Caki2 (cell line): ENCODE measurements at places on chromosomes 7 and 10.

DNA sequence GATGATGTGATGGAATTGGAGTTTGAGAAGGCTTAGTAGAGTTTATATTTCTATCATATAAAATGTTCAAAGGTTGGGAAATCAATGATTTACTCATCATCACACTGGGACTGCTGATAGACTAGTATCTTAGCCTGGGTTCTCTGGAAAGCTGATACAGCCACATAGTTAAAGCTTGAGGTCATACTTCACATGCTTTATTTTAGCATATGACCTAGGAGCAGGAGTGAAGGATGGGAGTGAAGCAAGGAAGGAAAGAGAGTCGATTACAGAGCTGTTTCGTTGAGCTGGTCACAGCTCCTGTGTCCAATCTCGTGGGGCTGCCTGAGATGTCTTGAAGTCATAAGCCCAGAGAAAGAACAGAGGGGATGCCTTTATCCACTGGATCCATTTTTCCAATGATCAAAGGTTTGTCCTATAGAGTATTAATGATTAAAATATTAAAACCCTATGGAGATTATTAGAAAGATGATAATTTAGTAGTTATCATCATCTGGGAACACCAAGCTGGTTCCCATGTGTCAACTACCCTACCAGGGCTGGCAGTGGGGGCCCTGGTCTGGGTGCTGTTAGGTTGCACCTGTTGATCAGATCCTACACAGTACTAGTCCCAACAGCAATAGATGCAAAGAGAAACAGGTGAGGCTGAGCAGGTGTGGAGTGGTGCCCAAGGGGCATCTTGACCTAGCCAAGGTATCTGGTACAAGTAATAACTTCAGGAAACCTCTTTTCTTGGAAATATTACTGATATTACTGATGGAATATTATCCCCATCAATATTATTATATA, 77.8 kb downstream of the BAMBI start:
- peak; percentile 57 for DNase-seq

- DNase-seq, result no peak
These were observed 24.0 kb downstream of the HOXA1 start for GRCh38 chr7:27071622-27072390.

GRCh38 chr7:137642472-137642871, 204.3 kb downstream of the DGKI start:
- DNase-seq, result peak; percentile 43

GRCh38 chr10:33353334-33353733, 18.9 kb upstream of the NRP1 start:
- no peak for DNase-seq

GRCh38 chr10:26502986-26503385, 64.8 kb downstream of the APBB1IP start:
- no peak for DNase-seq

DNA sequence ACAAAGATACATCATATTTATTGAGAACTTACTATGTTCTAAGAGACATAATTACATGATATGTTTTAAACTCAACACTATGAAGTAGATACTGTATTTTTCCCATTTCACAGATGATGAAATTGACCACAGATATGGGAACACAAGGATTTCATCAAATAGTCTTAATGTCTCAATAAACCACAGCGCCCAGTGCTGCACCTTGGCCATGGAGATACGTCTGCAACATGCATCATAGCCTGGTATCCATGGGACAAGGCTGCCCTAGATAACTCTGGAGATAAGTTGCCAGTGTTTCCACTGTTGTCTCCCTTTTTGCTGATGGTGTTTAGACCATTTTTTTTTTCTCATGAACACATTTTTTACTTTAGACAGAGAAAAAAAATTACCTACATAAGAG, 97.5 kb downstream of the GNAT3 start:
- DNase-seq, result no peak

GRCh38 chr7:135792866-135793265, 44.3 kb upstream of the FAM180A start:
- no peak for DNase-seq

DNA sequence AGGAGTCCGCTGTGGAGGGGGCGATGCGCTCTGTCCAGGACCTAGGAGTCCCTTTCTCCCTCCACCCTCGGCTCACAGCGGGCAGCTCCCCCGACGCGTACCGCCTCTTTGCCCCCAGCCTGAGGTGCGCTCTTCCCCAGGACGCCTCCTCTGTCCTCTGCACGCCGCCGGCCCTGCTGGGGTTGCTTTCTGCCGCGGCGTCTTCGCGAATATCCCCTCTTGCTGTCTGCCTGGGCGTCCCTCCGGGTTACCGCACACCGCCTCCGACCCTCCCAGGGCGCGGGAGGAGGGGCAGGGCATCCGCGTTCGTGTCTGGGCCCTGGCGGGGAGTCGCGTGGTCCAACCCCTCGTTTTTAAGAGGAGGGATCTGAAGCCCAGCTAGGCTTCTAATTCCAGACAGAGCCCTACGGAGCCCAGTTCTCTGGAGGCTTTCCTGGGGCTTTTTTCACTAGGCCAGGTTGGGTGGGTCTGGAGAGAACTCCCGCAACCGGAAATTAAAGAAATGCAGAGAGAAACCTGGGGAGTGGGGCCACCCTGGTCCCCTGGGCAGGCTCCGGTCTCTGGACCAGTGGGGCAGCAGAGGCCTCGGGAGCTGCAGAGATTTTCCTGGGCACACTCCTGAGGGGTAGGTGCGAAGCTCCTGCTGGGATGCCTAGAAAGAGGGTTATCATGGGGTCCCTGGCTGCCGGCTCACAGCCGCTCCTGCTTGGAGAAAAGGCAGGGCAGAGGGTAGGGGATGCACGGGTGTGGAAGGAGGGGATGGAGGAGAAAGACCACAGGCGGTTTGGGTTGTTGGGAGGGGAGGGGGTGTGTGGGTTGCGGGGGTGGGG, 166.9 kb downstream of the UBE2H start:
- no peak for DNase-seq

DNA sequence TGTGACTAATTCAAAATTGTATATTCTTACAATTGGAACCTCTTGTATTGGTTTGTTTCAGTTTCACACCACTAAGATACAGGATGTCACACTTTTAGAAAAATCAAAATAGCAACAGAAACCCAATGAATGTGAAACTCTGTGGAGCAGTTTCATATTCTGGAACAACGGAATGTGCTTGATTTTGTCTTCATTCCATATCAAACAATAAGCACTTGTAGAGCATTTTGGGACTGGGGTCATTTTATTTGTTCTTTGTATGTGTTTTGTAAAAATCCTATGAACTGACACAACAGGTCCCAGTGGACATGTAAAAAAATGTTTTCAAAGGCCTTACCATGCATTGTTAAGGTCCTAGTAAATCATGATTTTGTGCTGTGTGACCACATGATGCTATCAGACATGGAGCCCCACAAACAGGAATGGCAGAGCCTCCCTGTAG, 123.1 kb downstream of the DKK1 start:
- no peak for DNase-seq

DNA sequence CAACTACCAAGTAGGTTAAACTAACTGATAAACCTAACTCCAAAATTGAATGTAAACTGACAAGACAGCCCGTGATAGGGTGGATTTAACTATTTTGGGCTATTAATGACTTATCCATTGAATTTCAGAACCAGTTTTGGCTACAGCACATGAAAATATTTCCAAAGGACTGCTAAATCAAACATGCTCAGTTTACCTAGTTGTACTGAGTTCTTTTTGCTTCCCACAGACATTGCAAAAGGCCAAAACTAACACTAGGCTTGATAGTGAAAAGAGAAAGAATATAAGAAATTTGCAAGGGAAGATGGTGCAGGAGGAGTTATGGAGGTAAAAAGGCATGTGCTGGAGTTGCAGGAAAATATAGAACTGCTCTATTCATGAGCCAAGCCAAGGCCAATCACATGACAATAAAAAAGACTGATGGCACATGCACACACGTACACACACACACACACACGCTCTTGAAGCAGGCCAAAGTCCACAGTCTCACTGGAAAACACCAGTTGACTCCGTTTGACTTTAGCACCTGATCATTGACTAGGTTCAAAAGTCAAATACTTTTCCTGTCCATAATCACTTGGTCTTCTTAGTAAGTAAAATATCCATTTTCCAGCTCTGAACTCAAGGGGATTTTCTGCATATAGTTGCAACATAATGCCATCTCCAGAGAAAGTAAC, 76.0 kb upstream of the AGBL3 start:
- DNase-seq, result no peak

GRCh38 chr7:70317356-70317755, 719.1 kb downstream of the AUTS2 start:
- peak; percentile 87 for DNase-seq

GRCh38 chr7:96174812-96175211, 147.1 kb downstream of the SLC25A13 start:
- DNase-seq, result no peak

DNA sequence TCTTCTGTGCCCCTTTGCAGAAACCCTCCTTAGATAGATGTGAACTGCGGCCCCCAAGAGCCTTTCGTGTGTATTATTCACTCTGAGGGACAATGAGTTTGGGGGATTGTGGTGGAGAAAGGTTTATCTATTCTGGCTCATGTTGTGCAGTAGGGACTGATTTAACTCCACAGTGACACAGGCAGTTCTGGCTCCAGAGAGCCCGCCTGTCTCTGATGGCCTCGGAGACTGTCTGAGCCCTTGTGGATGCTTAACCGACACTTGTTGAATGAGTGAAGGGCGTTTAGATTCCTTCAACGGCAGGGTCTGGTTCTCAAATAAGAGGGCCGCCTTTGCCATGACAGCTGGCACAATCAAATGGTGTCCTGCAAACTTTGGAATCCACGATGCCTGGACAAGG, 5.8 kb downstream of the NPTX2 start:
- DNase-seq, result no peak

GRCh38 chr10:60532696-60533468, 143.2 kb upstream of the ANK3 start:
- no peak for DNase-seq

DNA sequence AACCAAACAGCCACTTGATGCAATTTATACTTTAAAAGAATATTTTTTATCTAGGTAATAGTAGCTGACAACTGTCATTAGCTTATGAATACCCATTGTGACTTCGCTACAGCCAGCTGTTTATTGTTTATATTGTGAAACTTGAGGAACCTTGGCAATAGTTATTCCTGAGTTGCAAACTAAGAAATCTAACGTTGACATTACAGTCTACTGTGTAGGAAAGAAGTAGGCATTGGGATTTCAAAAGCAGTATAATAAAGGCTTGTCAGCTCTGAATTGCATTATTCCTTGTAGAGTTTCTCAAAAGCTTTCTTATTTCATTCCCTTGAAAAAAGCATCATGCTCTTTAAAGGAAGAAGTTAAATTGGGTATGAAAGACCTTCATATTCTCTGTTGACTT, 42.7 kb upstream of the OIT3 start:
- DNase-seq, result no peak

DNA sequence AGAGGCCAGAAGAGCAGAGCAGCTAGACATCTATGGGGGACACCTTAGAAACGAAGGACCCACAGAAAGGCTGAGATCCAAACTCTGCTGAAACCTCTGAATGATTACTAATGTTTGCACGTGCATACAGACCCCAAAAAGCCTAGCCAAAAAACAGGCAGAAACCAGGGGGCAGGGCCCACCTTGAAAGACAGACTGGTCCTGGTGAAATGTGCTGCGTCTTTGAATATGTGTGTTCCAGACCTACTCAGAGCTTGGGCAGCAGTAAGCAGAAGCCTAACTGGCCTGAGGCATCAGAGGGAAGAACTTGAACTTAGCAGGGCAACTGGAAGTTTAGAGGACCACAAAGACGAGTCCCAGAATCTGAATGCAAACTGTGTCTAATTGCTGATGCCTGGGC, 251.8 kb downstream of the TEX36 start:
- no peak for DNase-seq

DNA sequence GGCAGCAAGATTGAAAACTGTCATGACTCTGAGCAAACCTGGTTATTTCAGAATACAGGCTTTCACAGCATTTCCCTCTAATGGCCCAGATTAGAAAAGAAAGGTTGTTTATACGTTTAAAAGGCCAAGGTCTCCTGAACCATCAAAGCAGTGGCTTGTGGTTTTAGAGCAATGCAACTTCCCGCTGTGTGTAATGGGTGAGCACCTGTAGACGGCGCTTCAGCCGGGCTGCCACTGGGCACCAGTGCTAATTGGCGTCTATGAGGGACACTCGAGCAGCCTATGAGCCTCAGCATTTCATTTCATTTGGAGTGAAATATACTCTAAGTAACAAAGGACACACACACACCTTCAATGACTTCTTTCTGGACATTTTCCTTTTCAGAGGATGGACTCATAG, 671.0 kb upstream of the FZD8 start:
- no peak for DNase-seq

- DNase-seq, result peak; percentile 70
These were observed 31.6 kb downstream of the OGDH start for GRCh38 chr7:44637788-44638594.

DNA sequence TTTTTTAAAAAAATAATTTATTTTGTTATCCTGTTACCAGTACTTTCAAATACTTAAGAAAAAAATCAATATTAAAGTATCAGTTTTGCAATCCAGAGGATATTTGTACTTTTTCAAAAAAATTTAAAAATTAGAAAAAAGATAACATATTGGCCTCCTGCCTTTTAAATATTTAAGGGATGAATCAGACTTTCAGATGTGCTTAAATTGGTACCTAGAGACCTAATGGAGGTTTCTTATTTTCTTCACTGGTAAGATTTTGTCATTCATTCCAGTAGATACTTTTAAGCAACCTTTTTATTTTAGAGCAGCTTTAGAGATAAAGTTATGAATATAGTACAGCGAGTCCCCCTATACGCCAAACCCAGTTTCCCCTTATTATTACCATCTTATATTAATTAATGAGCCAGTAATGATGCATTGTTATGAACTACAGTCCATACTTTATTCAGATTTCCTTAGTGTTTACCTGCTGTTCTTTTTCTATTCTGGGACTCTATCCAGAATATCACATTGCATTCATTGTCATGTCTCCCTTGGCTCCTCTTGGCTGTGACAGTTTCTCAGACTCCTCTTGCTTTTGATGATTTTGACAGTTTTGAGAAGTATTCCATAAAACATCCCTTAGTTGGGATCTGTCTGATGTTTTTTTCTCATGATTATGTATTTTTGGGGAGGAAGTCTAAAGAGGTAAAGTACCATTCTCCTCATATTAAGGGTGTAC, 34.2 kb downstream of the BICC1 start:
- DNase-seq, result no peak

GRCh38 chr10:116138897-116139296, 134.1 kb downstream of the GFRA1 start:
- DNase-seq, result no peak
